ENCODE measurements at places on chromosomes 2 and 18.
A peak's percentile ranks its signal among the peaks of the same experiment; 100 is the strongest.

- no peak for DNase-seq
These were observed 218.1 kb upstream of the RASGRP3 start for GRCh38 chr2:33258387-33258786.

GRCh38 chr18:1483385-1483784, 578.7 kb downstream of the ADCYAP1 start:
- peak; percentile 64 for DNase-seq

DNA sequence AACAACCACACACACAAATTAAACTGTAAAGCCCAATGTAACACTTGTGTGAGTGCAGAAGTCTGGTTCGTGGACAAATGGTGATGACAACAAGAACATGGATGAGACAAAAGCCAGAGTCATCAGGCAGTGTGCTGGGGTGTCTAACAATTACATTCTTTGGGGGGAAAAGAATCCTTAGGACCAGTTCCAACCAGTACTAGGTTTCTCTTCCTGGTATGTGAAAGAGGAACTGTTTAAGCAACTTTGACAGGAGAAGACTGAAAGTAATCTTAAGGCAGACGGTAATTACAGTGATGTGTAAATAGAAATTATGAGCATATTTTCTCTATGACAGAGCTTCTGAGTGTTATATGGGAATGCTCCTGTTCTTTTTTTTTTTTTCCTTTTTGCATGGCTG, 133.4 kb downstream of the AFF3 start:
- no peak for DNase-seq

GRCh38 chr2:45191146-45191863, 182.1 kb upstream of the SIX2 start:
- DNase-seq = no peak

GRCh38 chr18:78309924-78310323, 669.7 kb upstream of the SALL3 start:
- DNase-seq = no peak

GRCh38 chr2:12173943-12174340, 427.5 kb downstream of the LPIN1 start:
- no peak for DNase-seq

DNA sequence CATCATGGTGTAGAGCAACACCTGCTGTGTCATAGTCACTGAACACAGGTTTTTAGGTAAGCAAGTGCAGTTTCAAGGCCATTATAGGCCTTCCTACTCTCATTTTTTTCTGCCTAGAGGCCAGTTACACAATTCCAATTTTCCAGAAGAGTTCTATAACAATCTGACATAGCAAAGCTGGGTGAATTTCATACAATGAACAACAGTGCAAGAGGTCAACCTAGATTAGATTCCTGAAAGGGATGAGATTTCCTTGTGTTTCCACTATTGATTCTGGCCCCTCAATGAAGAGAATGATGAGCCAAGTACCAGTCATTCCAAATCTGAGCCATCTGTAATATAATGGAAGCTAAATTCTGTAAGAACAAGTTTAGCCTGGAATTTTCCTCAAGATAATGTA, 15.3 kb upstream of the CD28 start:
- no peak for DNase-seq

DNA sequence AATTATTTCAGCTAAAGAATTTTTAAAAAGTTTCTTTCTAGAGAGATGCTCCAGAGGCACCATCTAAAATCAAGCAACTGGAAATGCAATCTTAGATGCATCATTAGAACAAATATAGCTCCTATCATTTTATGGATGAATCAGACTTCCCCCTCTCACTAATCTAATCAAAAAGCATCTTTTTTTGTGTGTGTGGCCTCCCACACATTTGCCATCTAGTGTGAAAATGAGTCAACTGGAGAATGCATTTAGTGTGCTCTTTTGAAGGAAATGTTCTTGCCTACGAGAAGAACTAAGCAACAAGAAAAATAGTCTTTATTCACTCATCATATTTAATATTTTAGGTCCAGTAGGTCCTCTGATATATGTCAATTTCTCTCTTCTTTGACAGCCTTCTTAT, 39.5 kb upstream of the FIGN start:
- DNase-seq = no peak

- no peak for DNase-seq
These were observed 12.2 kb upstream of the IL1A start for GRCh38 chr2:112796486-112796885.

- no peak for DNase-seq
These were observed 219.1 kb downstream of the SETBP1 start for GRCh38 chr18:44899832-44900231.

GRCh38 chr18:48295586-48296311, 113.4 kb downstream of the ZBTB7C start:
- DNase-seq = peak; percentile 56

- peak; percentile 13 for DNase-seq
These were observed 72.7 kb downstream of the DNER start for GRCh38 chr2:229641676-229642075.

- DNase-seq = no peak
These were observed 60.7 kb upstream of the BOD1L2 start for GRCh38 chr18:57086163-57086562.

GRCh38 chr2:200679535-200679934, 93.7 kb downstream of the AOX1 start:
- DNase-seq = no peak

GRCh38 chr2:97752342-97753334, 39.3 kb downstream of the ZAP70 start:
- no peak for DNase-seq

GRCh38 chr2:172437419-172438341, 10.3 kb downstream of the ITGA6 start:
- DNase-seq = no peak

DNA sequence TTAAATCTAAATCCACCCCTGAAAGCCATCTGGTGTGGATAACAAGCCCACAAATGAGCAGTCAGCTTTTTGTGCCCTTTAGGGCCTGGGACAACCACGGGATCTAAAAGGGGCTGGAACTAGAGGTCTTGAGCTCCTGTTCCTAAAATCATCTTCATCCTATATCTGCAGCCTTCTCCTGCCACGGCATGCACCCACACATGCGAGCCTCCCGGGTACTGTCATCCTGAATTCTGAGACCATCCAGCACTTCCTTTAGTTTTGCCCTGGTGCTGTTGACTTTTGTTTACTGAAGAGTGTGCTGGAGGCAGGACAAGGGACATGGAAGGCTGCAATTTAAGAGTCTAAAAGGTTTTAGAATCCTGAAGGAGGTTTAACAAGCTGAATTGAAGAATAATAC, 183.2 kb downstream of the FAM210A start:
- no peak for DNase-seq

- DNase-seq = no peak
These were observed 152.2 kb downstream of the PID1 start for GRCh38 chr2:229118927-229119326.

DNA sequence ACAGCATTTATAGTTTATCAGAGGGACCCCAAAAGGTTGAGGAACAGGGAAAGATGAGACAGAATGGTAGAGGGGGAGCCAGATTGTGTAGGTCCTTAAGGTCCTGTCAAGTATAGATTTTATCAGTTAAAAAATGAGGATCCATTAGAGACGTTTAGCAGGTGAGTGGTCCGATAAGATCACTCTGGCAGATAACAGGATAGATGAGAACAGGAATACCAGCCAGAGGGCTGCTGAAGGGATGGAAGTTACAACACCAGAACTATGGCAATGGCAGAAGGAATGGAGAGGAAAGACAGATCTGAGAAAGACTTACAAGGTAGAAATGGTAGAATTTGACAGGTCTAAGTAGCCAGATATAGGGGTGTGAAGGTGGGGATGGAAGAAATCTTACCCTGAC, 141.7 kb downstream of the CDH20 start:
- no peak for DNase-seq

DNA sequence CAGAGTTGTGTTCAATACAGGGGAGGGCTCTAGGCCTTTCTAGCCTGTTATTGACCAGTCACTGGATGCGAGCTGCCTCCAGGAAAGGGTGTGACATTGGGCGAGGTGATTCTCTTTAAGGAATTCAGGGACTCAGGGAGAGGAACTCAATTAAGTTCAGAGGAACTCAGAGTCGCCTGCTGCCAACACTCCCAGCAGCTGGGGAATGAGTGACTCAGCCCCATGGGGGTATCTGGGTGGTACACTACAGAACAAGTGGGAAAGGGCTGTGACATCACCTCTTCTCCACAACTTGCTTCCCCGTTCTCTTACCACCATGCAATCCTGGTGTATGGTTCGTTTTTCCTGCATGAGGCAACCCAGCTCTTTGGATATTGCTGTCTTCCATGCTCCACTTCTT, 50.4 kb upstream of the CYRIA start:
- no peak for DNase-seq

DNA sequence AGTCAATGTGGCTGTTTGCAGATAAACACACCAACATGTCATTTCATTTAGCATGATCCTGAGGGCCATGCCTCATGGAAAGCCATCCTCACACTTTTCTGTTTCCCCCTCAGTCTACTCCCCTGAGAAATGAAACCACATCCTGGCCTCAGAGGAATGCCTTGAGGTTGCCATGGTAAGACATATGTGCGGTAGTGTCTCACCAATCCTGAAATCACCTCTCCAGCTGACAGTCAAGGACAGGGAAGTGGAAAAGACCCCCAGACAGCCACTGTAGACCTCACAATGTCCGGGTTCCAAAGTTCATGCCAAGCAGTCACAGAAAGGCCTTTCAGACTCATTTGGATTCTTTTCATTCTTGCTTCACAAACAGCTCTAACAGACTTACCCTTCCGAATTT, 175.2 kb upstream of the PKDCC start:
- DNase-seq = no peak

DNA sequence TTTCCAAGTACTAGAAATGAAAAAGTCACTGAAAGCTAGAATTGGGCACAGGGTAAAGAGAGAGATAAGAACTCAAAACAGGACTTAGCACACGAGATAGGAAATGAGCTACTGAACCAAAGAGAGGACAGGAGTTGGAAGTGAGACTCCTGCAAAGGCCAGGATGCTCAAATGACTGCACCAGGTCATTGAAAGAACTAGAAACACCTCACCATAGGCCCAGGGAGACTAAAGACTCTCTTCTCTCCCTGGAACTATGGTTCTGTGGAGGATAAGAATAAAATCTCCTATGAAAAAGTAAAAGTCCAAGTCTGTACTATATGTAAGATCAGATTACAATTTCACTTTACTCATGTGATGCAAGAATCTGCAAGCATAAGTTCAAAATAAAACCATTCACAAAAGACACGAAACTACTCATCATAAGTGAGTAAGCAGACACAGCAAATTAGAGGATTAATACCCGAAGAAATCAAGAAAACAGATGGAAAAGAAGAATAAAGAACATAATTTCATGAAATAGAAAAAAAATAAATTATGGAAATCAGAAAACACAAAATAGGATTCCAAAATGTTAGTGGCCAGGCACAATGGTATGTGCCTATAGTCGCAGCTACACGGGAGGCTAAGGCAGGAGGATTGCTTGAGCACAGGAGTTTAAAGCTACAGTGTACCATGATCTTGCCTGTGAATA, 6.5 kb downstream of the NBAS start:
- DNase-seq = no peak

- peak; percentile 60 for DNase-seq
These were observed 140.1 kb upstream of the AQP4 start for GRCh38 chr18:27005589-27005988.

DNA sequence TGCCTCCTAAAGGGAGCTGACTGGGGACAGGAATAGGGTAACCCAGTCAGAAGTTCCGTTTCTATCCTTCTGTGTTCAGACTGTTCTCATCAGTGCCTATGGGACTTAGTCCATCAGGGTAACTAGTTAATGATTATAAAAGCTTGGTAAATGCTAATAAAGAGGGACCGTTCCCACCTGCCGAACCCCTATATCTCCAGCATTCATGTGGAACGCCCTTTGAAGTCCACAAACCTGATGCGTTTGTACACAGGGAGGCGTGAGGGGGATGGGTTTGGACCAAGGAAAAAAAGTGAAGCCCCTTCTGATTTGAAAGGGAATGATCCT, 112.9 kb downstream of the CDK15 start:
- no peak for DNase-seq

DNA sequence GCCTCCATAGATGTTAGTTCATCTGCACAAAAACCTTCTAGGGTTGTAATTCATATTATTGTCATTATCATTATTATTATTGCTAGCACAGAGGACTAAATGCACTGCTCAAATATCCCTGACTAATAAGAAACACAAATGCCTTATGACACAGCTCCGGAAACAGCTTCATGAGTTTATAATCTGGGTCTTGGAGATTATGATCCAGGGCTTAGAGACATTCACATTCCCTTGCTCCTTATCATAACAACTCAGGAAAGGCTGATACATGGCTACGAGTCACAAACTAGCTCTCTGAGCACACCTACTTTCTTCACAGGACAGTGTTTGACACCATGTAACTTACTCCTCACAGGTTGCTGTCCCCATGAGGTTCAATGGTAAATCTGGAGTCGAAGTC, 102.2 kb upstream of the TTC39C start:
- DNase-seq = no peak

DNA sequence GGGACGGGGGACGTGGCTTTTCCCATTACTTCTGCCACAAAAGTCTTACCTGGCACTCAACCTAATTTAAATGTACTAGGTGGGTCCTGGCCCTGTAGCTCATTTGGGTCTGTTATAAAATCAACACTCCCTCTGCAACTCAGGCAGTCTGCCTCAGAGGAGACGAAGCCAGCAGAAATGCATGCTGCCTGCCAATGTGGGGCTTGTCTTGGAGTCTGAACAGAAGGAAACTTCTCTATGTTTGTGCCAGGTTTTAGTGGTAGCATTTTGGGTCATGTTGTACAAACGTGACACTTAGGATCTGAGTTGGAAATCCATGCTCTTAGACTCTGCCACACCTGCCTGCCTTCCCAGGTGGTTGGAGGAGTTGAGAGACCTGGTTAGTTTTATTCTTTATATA, 292.5 kb upstream of the FAM98A start:
- no peak for DNase-seq

DNA sequence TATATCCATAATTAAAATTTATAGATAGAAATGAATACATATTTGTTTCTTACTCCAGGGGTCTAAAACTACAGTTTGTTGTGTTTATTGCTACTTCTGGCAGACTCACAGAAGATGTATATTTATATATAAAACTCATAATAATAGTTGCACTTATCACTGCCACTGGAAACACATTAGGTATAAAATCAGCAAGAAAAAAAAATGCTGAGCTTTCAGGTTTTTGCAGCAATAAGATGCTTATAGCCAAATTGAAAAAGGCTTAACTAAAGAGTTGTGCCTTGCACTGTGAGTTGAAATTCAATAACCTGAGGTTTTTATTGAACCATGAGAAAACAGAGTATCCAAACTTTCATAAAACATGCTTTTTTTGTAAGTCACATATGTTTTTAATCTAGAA, 623.9 kb upstream of the CRIM1 start:
- no peak for DNase-seq

- no peak for DNase-seq
These were observed 94.0 kb upstream of the SULT1C3 start for GRCh38 chr2:108145557-108146326.

- DNase-seq = no peak
These were observed 36.8 kb downstream of the HRH4 start for GRCh38 chr18:24497031-24497754.

Data from SK-MEL-5 (cell line).